ENCODE measurements at places on chromosomes 5 and 9.

GRCh38 chr9:37126214-37126788 lies 5.9 kb downstream of the ZCCHC7 start:
- DNase-seq = no peak

- DNase-seq = no peak
Measured at GRCh38 chr5:110544603-110545002, 181.9 kb downstream of the TMEM232 start.

DNA sequence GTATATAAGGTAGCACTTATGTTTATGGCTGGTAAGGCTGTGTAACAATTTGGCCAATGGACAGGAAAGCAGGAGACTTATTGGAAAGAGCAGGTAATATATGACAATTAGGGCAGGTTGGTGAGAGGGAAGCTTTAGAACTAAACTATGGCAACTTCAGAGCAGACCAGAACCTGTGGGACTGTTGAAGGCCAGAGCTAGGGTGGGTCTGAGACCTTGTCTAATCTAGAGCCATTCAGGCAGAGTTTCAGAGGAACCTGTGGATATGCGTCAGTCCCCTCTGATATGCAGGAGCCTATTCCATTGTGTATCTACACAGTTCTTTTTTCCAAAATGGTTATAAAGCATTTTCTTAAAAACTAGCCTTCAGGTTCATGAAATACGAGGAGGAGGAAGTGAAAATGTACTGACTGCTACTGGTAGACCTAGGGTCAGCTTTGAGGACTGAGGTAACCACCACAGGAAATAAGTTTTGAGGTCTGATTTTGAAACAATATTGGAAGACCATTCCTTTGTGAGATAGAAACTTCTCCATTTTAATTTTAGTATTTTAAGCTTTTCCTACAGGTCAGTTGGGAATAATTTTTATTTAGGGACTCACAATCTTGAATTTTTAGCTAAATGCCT lies 37.6 kb downstream of the ELL2 start:
- DNase-seq = no peak

- DNase-seq = no peak
Measured at GRCh38 chr5:153459051-153459743, 31.3 kb upstream of the GRIA1 start.

GRCh38 chr9:124262649-124262972 lies 4.9 kb downstream of the NEK6 start:
- no peak for DNase-seq

- DNase-seq = no peak
Measured at GRCh38 chr5:158492841-158493242, 606.9 kb downstream of the EBF1 start.

- no peak for DNase-seq
Measured at GRCh38 chr5:141845371-141845851, 32.8 kb downstream of the PCDH1 start.

GRCh38 chr9:127273326-127273725 lies 8.8 kb downstream of the GARNL3 start:
- no peak for DNase-seq

- DNase-seq = no peak
Measured at GRCh38 chr5:74877624-74878304, 11.6 kb upstream of the FAM169A start.

- DNase-seq = no peak
Measured at GRCh38 chr5:172569861-172570558, 71.1 kb upstream of the NEURL1B start.

DNA sequence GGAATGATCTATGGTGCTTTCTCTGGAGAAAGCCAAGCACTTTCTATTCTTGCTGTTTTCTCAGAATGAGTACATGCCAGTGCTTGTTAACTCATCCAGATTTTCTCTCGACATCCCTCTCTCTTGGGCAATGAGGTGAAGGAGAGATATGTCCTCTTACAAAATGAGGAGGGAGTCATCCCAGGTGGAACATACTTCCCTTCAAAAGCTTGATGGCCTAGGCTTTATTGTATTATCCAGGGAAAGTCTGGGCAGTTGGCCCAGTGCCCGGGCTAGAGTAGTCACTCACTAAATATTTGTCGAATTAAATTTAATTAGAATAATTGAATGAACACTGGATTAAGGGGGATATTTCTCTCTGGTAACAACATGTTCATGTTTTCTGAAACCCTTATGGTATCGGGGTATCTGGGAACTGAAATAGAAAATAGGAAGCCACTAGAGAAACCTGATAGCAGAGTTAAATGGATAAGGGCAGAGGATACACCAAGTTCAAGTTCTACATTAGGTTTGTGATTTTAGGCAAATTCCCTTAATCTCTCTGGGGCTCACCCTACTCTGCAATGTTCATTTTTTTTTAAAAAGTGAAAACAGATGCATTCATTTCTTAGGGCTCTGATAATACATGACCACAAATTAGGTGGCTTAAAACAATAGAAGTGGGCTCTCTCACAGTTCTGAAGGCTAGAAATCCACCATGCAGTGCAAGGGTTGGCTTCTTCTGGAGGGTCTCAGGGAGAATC lies 99.6 kb downstream of the LIFR start:
- no peak for DNase-seq

- DNase-seq = no peak
Measured at GRCh38 chr9:98047002-98047401, 9.5 kb upstream of the NANS start.

DNA sequence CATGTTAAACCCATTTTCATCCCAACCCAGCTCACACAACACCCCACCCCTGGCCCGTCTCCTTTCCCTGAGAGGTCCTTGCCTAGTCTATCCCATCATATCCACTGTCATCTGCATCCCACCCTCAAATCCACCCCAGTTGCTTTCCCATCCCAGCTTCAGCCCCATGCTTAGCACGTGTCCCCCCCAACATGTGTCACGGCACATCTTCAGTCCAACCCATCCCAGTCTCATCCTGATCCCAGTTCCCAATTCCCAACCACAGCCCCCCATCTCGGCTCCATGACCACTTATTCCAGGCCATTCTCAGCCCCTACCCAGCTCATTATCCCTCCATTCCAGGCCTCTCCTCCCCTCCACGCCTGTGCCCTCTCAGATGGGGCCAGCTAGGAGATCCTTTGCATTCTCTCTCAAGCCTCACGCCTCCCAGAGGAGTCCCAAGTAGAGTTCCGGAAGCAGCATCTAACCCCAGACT lies 605 bp upstream of the DBN1 start:
- DNase-seq = no peak

GRCh38 chr5:95918421-95919006 lies 43.1 kb downstream of the ELL2 start:
- DNase-seq = no peak

DNA sequence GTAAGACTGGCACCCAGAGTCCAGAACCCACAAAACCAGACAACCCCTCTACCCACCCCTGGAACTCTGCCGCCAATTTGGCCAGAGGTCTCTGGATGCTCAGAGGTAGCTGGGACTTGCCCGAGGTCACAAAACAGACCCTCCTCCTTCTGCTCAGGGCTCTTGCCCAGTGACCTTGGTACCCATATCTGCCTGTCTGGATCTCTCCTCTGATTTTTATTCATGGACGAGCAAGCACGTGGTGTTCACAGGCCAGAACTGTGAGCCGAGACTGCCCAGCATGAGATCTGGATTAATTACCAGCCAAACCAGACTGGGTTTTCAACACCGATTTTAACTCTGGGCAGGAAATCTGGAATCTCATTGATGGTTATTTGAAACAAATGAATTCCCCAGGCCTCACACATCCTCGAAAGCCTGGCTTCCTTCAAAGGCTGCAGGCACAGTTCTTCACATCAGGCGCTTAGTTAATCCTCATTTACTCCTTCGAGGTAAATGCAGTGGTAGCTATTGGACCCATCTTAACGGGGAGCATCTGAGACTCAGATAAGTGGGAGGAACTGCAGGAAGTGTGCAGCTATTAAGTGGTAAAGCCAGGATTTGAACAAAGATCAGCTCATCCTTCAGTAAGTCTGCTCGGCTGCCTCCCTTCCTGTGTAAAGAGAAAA lies 21.4 kb downstream of the COL27A1 start:
- peak; percentile 57 for DNase-seq

GRCh38 chr5:149563466-149563865 lies 12.2 kb upstream of the CSNK1A1 start:
- DNase-seq = no peak

- no peak for DNase-seq
Measured at GRCh38 chr5:59746241-59746765, 147.2 kb downstream of the PDE4D start.

- no peak for DNase-seq
Measured at GRCh38 chr9:109101810-109102209, 17.9 kb downstream of the TMEM245 start.

GRCh38 chr5:109939116-109939682 lies 249.5 kb downstream of the MAN2A1 start:
- no peak for DNase-seq

- DNase-seq = no peak
Measured at GRCh38 chr9:8576741-8577140, 777.2 kb upstream of the DMAC1 start.

GRCh38 chr5:113115061-113115460 lies 138.5 kb downstream of the DCP2 start:
- no peak for DNase-seq
